Activated CD4-positive, alpha-beta memory T cell treated with anti-CD3 and anti-CD28 coated beads for 36 hours (primary cell): ENCODE measurements at places on chromosomes 3 and 15.

- peak; percentile 65 for DNase-seq
Measured at GRCh38 chr15:96330450-96331143, at the start of gene NR2F2. TSS of gene NR2F2 (plus strand) at chr15:96330700. CDS start at chr15:96332106, 1,406 bp downstream.

- no peak for DNase-seq
Measured at GRCh38 chr15:82909080-82909815, 43.3 kb downstream of the HOMER2 start.

DNA sequence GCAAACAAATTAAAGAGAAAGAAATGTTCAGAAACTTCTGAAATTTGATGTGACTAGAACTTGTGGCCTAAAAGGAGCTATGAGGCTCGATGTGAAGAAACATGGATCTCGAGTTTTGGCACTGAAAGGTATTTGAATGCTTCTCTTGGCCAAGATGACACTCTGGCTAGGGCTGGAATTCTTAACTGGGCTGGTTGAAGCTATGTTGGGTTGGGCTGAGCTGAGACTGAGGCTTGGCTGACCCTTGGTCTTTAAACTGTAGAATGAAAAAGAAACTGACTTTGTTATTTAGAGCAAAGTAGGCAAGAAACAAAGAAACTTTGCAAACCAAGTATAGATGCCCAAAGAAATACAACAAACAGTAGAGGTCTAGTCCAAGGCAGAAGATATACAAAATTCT lies 28.1 kb upstream of the CLDN16 start:
- no peak for DNase-seq

- peak; percentile 59 for DNase-seq
Measured at GRCh38 chr3:43770426-43771103, 79.8 kb downstream of the ABHD5 start.

DNA sequence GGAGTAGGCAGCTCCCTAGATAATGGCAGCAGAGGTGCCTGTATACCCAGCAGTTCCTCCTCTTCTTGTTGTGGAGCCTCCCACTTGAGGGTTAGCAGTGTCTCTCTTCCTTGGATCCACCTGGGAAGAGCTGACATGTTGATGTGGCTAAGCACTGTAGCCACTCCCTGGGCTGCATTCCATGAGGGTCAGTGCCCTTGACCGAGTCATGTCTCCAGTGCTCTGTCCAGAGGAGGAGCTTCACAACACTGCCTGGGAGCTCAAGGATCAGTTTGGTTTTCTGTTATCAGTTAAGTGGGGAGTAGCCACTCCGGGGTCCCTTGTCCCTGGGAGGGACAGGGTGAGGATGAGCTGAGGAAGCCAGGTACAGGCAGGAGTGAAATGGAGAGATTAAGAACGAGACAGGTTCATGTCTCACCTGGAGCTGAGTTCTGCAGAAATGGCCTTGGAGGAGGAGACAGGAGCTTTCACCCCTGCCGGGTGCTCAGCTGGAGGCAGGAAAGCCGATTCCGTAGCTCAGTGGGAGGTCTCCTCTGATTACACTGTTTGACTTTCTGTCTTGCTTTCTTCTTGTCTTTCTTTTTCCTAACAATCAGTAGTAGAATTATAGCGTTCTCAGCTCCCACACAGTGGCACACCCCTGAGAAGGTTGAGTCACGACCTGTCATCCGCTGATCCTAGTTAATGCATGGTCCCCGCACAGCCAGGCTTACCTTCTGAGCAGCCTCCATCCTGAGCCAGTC lies 57.9 kb upstream of the SEC22A start:
- no peak for DNase-seq

DNA sequence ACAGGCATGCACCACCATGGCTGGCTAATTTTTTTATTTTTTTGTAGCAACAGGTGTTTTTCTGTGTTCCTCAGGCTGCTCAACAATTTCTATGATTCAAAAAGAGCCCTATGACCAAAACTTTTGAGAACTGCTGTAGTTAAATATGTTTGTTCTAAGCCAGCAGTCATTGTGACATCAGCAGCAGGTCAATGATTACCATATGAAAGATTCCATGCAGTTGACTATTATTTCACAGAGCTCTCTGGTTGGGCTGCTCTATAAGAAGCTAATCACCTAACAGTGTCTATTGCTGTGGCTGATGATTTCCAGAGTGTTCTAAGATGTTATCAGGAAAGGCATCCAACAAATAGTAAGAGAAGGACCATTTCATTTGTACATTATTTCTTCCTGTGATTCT lies at the start of gene CCDC54:
CCDC54 (plus strand) TSS at position 289 of the 400 bp plus-strand sequence. CDS start 149 bp downstream, outside the sequence.
- no peak for DNase-seq

GRCh38 chr15:54564166-54564565 lies 585.9 kb downstream of the UNC13C start:
- DNase-seq, result no peak

GRCh38 chr3:122991236-122991985 lies 36.2 kb downstream of the SEMA5B start:
- DNase-seq, result no peak

GRCh38 chr3:73813291-73813690 lies 188.6 kb upstream of the PDZRN3 start:
- DNase-seq, result no peak
